ENCODE measurements at places on chromosomes 4 and X.

DNA sequence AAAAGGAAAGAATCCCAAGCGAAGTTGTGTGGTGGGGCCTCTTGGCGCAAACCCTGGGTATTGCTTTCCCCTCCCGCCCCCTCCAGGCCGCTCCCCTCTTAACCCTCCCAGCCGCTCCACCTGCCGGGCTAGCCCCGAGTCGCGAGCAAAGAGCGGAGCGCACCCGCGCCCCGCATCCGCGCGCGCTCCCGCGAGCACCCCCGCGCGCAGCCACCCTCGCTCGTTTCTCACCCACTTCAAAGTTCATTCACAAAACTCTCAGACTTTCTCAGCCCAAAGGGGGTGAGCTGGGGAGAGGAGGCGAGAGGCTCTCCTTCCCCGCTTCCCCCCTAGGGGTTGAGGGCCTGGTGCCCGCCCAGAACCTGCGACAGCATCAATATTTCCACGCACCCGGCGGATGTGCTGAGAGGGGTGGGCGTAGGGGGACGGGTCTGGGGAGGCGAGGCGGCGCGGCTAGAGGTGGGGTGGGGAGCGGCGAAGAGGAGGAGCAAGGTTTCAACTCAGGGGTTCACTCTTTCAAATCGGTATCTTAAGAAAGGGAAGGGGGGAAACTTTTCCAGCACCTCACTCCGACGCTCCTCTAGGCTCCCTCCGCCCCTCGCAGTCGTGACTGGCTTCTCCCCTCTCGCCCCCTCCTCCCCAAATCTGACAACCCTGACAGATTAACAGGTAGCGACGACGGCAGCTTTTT is 1.8 kb downstream of the MAML3 start:
- peak; percentile 88 for DNase-seq

GRCh38 chrX:63387411-63387810 is 36.3 kb upstream of the SPIN4 start:
- no peak for DNase-seq

DNA sequence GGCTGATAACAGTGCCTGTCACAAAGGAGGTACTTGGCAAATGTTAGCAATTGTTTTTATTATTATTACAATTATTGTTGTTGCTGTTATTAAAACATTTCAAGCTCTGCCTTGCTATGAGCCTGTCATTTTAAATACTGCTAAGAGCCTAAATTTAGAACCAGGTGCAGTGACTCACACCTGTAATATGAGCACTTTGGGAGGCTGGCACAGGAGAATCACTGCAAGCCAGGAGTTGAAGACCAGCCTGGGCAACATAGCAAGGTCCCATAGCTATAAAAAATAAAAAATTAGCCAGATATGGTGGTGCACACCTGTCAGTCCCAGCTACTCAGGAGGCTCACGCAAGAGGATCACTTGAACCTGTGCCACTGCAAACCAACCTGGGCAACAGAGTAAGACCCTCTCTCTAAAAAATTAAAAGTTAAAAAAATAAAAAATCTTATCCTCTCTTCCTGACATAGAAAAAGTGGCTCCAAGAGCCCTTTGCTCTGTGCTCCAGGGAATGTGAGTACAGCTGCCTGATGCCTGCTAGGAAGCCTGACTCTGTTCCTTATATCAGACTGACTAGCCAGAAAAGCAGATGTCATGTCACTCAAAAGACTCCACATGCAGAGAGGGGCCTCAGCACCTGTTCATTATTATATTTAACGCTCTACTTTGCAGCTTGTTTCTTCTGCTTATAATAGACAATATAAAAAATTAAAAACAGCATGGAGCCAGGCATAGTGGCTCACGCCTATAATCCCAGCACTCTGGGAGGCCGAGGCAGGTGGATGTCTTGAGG is 234.0 kb downstream of the OPHN1 start:
- no peak for DNase-seq

DNA sequence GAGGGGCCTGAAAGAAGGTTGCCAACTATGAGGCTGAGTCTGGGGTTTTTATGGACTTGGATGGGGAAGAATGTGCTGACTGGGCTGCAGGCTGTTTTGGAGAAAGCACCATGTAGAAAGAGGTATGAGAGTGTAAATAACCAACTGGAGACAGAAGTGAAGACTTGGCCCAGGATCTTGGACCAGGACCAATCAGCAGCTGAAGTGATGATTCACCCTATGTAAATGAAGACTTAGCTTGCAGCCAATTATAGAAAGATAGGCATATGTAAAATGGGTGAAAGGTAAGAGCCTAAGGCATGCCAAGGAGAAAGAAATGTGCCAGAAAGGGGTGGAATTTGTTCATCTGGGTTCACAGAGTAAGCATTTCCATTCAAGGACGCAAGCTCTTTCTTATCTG is 856.7 kb upstream of the PRKX start:
- no peak for DNase-seq

GRCh38 chrX:119229253-119229615 is 6.9 kb upstream of the PGRMC1 start:
- DNase-seq, result no peak

- no peak for DNase-seq
Observed at GRCh38 chr4:55078987-55079386, 46.4 kb downstream of the KDR start.

GRCh38 chr4:99722006-99722405 is 64.4 kb upstream of the C4orf54 start:
- DNase-seq, result no peak

Measured in stimulated activated CD8-positive, alpha-beta memory T cell treated with anti-CD3 and anti-CD28 coated beads, Interleukin-4, amount 100 ng/mL, for 4 hours (primary cell).